ENCODE measurements at places on chromosomes 13 and 19. TPM values are rescaled to one million over a fixed set of nuclear protein-coding genes. Genes with fewer than 3 reads are reported as not detected.
A peak's percentile ranks its signal among the peaks of the same experiment; 100 is the strongest.

GRCh38 chr19:8361921-8362793 lies 1.8 kb upstream of the ANGPTL4 start:
- no peak for ATAC-seq

GRCh38 chr19:2453431-2454025 lies 3.2 kb downstream of the LMNB2 start:
- no peak for ATAC-seq

DNA sequence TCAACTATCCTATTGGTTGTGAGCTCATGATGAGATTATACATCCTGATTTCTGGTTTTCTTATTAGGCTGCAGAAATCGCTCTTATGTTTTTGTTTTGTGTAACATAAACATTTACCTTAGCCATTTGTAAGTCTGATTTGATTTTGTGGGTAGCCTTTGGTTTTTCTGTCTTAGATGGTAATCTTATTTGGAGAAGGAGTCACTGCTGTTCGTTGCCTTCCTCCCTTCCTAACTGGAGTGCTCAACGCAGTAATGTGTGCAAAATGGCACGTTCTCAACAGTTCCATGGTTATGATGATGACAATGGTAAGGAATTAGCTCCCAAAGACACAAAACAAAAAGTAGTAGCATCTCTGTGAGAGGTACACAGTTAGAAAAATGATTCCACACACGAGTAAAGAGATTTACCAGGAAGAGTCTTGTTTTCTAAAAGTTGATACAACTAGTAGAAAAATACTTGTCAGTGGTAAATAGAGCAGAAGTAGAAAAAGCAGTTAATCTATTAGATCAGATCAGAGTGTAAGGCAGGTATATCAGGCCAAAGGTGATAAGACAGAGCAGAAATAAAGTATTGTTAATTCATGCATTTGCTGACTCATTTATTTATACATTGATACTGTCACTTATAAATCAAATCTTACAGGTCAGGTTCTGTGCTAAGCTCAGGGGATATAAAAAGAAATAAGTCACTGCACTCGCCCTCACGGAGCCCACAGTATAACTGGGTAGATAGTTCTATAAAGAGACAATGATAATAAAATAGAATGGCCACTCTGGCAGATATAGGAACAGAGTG lies 270.0 kb downstream of the NALCN start:
- no peak for ATAC-seq

DNA sequence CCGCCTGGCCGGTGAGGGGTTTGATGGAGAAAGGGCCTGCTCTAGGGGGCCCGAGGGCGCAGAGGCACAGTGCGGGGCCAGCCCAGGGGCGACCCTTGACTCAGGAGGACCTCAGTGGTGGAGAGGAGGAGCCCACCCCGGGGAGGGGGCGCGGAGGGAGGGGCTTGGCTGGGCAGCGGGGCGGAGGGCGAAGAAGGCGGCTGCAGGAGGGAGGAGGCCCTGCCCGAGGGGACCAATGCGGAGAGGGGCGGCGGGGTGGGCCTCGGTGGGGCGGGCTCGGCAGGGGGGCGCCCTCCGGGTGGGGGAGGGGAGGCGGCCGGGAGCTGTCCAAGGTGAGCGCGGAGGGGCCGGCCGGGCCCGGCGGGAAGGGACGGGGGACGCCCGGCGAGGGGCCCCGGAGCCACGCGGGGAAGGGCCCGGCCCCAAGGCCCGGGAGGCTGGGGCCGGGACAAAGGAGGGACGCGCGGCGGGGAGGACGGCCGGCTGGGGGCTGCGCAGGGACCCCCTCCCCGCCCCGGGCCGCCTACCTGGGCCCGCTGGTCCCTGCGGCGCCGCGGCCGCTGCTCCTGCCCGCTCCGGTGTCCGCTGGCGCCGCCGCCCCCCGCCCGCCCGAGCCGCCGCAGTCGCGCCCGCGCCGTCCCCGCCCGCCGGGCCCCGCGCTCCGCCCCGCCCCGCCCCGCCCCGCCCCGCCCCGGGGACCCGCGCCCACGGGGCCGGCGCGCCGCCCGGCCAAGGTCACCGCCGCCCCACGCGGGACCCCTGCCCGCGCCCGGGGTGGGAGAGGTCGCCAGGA lies at the start of gene DIRAS1:
Gene DIRAS1 (minus strand): TSS at position 596 of the 793 bp plus-strand sequence. CDS start 3,566 bp downstream, outside the sequence.
- ATAC-seq = peak; percentile 42

DNA sequence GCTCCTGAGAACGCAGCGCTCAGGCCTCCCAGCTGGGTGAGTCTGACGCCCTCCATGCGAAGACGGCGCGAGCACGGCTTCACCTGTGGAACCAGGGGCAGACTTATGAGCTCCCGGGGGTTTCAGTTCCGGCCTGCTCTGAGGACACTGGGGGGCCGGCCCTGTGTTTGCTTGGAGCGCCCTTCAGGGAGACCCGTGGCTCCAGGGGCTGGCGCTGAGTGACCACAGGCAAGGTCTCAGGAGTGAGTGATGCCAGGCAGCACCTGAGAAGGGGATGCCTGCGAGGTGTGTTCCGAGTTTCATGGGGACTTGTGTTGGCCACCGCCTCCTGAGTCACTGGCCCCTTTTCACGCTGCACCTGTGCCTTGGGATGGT lies 4.5 kb downstream of the MCF2L start:
- ATAC-seq = no peak

- no peak for ATAC-seq
Measured at GRCh38 chr19:6720369-6721137, at the start of gene C3. Gene C3 (minus strand): TSS chr19:6720650. CDS start chr19:6720589, 61 bp downstream.

DNA sequence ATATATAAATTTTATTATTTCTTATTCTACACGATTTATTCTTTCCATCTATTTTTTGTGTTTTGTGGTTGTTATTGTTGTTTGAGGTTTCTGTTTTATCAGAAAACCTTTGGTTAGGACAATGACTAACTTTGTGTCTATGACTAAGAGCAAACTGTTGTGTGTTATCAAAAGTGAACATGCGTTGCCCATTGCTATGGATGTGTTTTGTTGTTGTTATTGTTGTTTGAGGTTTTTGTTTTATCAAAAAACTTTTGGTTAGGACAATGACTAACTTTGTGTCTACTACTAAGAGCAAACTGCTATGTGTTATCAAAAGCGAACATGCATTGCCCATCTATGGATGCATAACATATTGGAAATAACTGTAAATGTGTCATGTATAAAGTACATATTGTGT lies 692.3 kb downstream of the SLITRK1 start:
- ATAC-seq = no peak

- ATAC-seq = no peak
Measured at GRCh38 chr19:54369082-54369687, 4.5 kb upstream of the LAIR1 start.

The ZNF285 gene
- 3.2 TPM for total RNA-seq

The FXYD3 gene
- total RNA-seq = not detected

The FUT3 gene
- total RNA-seq = 1.9 TPM

Measured in motor neuron (in vitro differentiated cells).